Osteocyte (in vitro differentiated cells): ENCODE measurements at places on chromosomes 11 and 22.

GRCh38 chr11:113113801-113114704 lies 152.8 kb downstream of the NCAM1 start:
- DNase-seq = no peak

- no peak for DNase-seq
These were observed 10.4 kb downstream of the OR52E6 start for GRCh38 chr11:5831196-5831829.

GRCh38 chr11:8032576-8033304 lies 45.6 kb downstream of the EIF3F start:
- DNase-seq = no peak

GRCh38 chr11:69894648-69895047 lies 75.4 kb upstream of the FGF3 start:
- no peak for DNase-seq

DNA sequence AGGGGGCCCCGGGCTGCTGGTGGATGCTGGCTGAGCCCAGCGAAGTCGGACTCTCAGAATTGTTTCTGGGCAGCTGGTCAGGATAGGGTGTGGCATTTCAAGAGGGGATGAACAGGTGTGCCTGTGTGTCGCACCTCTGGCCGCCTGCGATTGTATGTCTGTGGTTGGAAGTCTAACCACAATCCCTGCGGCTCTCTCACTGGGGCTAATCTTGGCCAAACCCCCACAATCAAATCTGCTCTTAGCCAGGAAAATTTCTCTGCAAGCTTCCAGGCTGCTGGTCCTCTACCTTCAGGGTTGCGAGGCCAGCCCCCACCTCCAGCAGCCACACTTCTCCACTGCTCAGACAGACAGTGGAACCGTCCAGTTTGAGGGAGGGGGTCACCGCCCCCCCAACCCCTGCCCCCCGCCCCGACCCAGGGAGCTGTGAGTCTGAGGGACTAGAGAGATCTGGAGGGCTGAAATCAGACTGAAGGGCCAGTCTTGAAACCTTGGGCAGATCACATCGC lies 953 bp downstream of the ATG16L2 start:
- DNase-seq = no peak

DNA sequence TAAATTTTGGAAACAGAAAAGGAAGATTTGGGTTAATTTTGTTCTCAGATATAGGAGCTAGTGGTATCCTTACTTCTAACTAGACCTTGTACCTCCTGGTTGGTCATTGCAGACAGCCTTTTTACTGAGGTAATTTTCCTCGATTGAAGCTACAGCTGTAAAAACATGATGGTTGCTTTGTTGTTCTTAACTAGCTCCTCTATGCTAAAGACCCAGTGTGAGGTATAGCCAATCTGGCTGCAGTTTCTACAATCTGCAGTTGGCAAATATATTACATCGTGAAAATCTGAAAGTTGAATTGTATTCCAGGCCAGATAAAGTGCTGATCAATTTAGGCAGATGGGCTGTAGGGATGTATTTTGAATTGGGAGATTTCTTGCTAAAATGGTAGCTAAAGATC lies 116.5 kb downstream of the AASDHPPT start:
- DNase-seq = no peak

DNA sequence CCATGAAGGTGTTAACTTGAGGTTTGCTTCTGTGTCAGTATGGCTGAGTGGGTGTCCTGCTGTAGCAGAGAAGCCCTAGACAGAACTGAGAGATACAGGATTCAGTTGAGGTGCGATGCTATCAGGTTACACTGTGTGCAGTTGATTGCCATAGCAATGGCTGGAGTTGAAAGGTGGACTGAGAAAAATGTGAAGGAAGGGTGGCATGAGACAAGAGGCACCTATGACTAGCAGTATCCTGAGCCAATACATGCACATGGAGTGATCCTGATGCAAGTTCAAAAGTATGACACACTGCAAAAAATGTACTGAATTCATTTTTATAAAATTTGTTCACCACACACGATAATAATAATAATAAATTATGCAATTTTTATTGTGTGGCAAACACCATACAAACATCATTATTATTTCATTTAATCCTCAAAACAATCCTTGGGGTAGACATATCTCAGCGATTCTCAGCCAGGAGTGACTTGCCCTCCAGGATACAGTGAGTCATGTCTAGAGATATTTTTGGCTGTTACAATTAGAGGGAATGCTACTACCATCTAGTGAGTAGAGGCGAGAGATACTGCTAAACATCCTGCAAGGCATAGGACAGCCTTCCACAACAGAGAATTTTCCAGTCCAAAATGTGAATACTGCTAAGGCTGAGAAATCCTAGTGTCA lies 3.9 kb upstream of the PIWIL4 start:
- no peak for DNase-seq

DNA sequence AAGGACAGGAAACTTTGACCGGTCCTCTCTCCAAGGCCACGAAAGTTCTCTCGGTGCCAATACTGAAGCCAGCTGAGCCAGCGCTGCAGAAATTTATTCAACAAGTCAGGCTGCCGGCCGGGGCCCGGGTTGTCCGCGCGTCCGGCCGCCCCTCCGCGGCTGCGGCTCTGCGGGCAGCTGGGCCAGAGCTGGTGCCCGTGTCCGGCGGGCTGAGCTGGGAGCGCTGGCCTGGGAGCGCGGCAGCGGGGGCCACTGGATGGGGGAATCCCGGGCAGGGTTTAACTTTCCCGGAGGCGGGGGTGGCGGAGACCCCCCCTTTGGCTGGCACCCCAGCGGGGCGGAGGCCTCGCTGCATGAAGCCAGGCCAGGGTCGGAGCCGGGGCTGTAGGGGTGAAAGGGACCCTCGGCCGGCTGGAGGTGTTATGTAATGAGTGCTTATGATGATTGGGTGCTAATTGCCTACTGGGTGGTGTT lies 12.3 kb upstream of the CACNA1I start:
- DNase-seq = no peak

DNA sequence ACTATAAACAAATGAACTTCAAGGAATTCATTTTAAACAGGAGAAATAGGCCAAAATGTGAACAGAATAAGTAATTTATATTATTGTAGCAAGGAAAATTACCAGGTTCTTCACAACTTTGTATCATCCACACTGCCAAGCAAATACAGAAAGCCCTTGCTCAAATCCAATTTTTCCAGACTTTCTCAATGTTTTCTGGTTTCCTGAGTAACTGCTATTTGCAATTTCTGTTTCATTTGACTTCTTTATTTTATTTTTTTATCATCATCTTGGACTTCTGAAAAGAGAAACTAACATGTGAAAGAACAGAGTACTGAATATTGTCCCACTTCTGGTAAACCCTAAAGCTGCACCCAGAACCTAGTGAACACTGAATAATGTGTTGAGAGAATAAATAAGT lies 61.0 kb downstream of the SLC1A2 start:
- no peak for DNase-seq

DNA sequence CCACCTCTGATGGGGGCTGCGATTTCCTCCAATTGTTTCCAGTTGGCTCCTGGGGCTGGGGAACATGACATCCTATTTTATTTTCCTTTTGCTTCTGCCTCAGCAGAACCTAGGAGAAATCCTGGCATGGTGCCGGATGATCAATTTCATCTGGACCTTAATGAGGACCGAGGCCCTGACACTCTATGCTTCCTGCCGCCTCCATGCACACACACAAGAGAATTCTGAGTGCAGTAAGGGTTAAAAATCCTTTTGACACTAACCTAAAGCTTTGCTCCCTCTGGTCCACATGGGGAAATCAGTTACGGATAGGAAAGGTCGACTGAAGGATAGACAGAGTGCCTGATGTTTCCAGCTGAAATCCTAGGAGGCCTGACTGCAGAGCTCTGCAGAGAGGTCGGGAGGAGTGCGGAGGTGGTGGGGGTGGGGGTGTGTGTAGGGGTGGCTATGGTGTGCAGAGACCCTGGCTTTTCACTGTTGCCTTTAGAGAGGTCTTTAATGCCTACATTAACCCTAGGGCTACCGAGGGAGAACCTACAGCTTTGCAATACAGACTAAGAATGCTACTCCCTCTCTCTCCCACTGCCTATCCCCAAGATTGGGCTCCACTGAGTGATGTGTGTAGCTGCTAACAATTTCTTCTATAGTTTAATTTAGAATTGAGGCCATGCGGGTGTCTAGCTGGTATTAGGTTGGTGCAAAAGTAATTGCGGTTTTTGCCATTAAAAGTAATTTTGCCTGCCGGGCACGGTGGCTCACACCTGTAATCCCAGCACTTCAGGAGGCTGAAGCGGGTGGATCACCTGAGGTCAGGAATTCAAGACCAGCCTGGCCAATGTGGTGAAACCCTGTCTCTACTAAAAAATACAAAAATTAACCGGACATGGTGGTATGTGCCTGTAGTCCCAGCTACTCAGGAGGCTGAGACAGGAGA lies 53.6 kb upstream of the INCENP start:
- no peak for DNase-seq

- no peak for DNase-seq
These were observed 1.4 kb downstream of the LRRC74B start for GRCh38 chr22:21047035-21047661.

GRCh38 chr22:20773793-20774212 lies at the start of gene SERPIND1:
TSS of gene SERPIND1 (plus strand) at chr22:20774113. CDS start at chr22:20779313, 5,200 bp downstream.
- no peak for DNase-seq

- no peak for DNase-seq
These were observed 266.0 kb upstream of the SYN3 start for GRCh38 chr22:33324228-33324627.

- DNase-seq = no peak
These were observed 9.4 kb downstream of the NCF4 start for GRCh38 chr22:36870250-36870649.

DNA sequence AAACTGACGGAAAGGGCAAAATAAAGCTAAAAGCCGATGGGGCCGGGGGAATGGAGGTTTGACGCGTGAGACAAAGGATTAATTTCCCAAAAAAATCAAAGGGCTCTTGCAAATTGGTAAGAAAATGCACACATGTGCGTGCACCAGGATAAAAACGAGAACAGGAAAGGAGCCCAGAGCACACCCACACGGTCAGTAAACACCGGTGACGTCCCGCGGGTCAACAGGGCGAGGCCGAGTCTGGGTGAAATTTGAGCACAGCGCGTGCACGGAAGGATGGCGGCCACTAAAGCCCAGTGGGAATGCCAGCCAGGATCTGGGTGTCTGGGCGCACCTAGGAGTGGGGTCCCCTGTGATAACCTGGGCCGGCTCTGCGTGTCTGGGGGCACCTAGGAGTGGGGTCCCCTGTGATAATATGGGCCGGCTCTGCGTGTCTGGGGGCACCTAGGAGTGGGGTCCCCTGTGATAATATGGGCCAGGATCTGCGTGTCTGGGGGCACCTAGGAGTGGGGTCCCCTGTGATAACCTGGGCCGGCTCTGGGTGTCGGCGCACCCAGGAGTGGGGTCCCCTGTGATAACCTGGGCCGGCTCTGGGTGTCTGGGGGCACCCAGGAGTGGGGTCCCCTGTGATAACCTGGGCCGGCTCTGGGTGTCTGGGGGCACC lies 44.4 kb downstream of the BRSK2 start:
- DNase-seq = no peak

DNA sequence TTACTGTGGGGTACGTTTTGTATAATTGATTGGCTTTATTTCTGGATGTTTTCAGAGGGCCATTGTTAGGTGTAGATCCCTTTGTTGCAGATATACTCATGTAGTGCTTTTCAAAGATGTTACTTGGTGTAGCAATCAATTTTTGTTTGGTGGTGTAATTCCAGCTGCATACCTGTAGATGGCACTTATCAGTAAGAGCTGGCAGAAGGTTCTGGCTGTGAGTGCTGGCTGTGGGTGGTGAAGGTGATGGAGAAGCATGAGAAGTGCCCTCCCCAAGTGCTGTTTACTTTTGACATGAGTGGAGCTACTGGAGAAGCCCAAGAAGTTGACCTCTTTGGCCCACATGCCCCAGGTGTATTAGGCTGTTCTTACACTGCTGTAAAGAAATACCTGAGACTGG lies 1074.9 kb downstream of the FAM181B start:
- no peak for DNase-seq

GRCh38 chr11:34548278-34548677 lies 34.7 kb upstream of the ELF5 start:
- no peak for DNase-seq

- DNase-seq = no peak
These were observed 53.0 kb downstream of the SIK3 start for GRCh38 chr11:117045196-117045595.

DNA sequence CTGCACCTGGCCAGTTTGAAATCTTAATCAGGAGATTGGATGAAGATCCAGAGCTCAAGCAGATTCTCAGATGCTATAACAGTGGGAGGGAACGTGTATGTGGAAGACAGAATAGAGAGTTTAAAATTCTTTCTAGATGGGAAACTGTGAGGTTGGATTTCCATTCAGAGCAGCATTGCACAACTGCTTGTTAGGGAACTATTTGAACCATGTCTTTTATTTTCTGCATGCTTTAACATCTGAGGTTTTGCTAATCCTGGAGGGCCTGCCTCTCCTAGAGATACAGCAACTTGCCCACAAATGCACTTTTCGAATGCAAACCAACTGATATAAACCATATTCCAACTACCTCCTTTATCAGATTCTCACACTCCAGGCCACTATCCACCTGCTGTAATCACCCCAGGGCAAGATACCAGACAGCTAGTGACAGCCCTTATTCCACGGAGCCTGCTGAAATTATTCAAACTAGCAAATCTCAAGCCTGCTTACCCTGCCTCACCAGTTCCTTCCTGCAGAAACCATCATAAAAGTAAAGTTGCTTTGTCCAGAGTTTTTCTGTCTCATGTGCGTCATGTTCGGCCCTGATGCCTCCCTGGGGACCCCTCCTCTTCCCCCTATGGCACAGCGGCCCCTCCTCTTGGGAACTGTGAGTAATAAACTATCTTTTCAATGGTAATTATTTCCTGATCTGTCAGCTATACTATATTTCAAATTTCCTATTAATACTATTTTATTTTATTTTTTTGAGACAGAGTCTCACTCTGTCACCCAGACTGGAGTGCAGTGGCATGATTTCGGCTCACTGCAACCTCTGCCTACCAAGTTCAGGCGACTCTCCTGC lies 18.4 kb upstream of the SEC14L4 start:
- DNase-seq = no peak
